GDM1 (cell line): ENCODE measurements at places on chromosomes 1 and 21.

- no peak for DNase-seq
Observed at GRCh38 chr1:30764939-30765555, 7.5 kb upstream of the LAPTM5 start.

DNA sequence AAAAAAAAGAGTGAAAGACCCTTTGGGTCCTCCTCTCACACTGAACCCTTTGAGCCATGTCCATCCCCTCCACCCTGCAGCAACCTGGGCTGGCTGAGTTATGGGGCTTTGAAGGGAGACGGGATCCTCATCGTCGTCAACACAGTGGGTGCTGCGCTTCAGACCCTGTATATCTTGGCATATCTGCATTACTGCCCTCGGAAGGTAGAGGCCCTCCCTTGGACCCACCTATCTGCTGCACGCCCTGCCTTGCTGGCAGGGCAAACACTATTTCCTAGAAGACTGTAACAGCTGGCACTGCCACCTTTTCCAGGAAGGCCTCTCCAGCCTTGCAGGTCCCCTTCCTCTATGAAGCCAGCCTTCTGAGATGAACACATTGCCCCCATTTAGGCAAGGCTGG, 1.1 kb downstream of the SLC50A1 start:
- no peak for DNase-seq

- DNase-seq, result no peak
Observed at GRCh38 chr1:8889103-8889846, 10.8 kb upstream of the ENO1 start.

DNA sequence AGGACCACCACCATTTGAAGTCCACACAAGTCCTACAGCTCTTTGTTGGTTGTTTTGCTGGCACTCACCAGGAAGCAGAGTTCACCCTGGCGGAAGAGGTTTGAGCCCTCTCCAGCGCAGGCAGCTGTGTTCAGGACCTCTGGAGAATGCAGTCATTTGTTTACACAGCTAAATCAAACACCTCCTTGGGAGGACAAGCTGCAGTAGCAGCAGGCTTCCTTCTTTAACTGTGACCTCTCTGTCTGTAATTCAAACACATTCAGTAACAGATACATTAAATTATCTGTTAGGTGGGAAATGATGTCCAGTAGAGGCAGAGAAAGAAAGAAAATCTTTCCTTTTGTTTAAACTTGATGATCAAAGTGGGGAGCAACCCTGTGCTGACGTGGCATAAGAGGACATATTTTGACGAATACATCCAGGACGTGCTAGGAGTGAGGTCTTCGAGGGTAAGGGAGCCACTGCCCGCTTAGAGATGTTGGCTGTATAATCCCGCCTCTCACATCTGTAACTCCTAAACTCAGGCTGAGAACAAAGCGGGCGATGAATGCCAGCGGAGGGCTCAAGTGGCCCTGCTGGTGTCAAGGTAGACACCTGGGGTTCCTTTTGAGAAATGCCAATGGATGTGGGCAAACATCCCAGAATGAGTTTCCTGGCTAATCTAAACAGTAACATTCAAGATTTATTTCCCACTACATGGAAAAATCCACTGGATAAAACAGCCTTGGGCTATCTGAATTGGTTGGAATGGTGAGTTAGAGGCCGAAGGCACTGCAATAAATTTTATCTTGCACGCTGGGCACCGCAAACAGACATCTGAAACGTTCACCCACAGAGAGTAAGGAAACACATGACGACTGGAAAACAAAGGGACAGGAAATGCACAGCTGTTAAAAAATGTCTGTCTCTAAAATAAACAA, 51.7 kb downstream of the ABCA4 start:
- DNase-seq, result no peak
